ENCODE measurements at places on chromosomes 5 and 9. TPM values are rescaled to one million over a fixed set of nuclear protein-coding genes. Genes with fewer than 3 reads are reported as not detected.

Gene SPAG8
- polyA plus RNA-seq = 12.5 TPM

Gene SOHLH1
- not detected for polyA plus RNA-seq

Gene PCDHGB3
- polyA plus RNA-seq = 3.0 TPM

Gene IFNA2
- not detected for polyA plus RNA-seq

Gene CORO2A
- polyA plus RNA-seq = 10.0 TPM

Gene PDZD2
- 14.7 TPM for polyA plus RNA-seq

Gene NUTM2F
- polyA plus RNA-seq = not detected

DNA sequence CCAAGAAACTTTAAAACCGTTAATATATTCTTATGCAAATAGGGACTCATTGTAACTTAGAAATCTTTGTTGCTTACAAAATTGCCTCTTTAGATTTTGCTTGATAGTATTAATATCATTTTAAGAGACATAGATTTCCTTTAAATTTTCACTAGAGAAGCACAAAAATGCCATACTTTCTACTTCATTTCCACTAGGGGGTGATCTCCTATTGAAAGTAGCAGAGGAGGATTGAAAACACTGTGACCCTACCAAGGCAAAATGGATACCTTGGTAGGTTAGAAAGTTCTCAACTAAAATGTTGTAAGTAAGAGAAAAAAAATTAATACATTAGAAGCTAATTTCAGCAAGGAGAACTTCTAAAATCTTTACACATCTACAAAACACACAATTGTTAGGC is 204.9 kb downstream of the CHSY3 start:
- no peak for DNase-seq

GRCh38 chr9:108816037-108816436 is 39.7 kb downstream of the ACTL7B start:
- no peak for DNase-seq

- DNase-seq = no peak
Measured at GRCh38 chr5:66724349-66725139, 128.4 kb downstream of the MAST4 start.

DNA sequence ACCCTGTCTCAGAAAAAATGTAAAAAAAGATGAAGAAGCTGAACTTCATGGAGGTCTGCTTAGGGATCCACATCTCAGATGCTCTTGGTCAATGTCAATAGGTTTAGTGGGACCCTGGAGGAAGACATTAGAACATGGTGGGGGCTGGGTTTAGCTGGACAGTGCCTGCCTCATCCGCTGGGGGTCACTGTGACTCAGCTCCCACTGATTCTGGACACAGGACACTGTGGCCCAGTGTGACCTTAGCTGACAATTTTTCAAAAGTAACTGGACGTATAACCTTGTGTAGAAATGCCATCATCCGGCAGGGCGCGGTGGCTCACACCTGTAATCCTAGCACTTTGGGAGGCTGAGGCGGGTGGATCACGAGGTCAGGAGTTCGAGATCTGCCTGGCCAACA is 7.3 kb upstream of the HNRNPAB start:
- no peak for DNase-seq

DNA sequence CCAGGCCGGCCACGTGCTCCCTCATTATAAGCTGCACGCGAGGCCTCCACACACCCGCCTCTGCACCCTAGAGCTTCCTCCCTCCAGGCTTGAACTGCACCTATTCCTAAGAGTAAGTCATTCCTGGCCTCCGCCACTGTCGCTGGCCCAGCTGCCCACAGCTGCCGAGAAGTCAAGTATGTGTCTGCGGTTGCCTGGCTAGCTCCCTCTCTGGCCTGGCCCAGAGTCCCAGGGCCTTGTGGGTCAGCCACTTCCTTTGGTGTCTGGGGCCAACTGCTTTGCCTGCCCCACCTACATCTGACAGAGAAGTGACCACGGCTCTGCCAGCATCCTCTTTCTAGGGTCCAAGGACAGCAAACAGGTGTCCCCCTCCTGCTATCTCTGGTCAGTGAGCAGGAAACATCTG is 18.3 kb downstream of the ABO start:
- no peak for DNase-seq

DNA sequence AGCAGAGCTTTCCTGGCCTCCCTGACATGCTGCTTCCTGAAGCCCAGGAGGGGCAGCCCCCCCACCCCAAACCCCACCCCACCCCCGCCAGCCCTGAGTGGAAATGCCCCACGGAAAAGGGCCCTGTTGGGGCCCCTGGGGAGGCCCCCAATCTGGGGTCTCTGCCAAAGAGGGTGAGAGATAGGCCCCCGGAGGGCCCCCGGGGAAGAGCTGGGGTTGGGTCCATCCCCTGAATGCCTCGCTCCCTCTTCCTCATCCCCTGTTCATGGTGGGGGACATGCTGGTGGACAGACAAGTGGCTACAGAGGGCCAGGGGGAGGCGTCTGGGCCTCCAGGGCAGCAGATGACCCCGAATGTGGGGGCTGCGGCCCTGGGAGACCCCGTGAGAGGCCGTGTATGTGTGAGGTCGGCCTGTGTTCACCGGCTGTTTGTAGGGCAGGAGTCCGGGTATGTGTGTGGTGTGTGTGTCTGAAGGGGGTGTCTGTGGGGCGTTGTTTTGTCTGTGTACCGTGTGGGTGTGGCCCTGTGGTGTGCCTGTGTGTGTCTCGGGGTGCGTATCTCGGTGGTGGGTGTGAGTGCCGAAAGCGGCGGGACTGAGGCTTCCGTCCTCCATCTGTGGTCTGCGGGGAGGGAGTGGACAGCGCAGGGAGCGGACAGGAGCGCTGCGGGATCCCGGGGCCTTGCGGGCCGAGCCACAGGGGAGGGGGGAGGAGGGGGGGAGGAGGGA is 11.3 kb downstream of the C9orf50 start:
- no peak for DNase-seq

GRCh38 chr9:129310666-129311350 is 132.7 kb upstream of the IER5L start:
- no peak for DNase-seq

DNA sequence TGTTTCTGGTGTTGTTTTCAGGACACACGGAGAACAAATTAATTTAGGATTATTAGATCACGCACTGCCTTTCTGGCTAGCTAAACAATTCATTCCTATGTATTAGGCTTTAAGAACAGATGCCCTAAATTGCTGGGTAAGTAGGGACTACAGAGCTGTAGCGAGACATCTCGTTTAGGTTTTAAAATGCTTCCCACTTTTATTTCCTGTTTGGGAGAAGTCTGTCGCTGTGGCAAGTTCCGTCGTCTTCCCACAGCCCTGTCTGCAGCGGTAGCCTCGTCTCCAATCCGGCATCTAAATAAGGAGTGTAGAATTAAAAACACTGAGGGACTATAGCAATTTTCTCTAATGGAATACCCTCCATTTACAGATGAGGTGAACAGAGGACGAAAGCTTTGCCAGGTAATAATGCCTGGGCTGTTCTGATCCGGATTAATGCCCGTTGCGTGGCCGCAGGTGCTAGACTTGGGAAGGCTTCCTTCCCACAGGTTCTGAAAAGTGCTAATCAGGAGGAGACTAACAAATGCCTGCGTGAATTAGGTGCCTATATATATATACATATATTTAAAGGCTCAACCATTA is 1.3 kb upstream of the TRIM36 start:
- no peak for DNase-seq

- DNase-seq = no peak
Measured at GRCh38 chr9:90801973-90802322, 329 bp downstream of the SYK start.

DNA sequence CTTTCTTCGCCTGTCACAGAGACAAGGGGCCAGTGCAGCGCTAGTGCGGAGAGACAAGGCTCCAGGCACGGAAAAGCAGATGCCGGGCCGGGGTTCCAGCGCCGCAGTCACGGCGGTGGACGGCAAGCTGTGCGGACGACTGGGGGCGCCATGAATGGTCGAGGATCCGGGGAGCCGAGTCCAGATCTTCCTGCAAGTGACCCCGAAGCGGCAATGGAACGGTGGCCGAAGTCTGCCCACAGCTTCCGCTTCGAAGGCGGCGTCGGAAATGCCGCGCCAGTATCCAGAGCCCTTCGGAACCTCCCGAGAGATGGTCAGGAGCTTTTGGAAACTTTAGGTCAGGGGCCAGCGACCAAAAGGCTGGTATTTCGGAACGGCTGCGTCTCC is 601 bp upstream of the FAF2 start:
- no peak for DNase-seq

- DNase-seq = no peak
Measured at GRCh38 chr5:127834094-127834531, 130.9 kb downstream of the CCDC192 start.

- no peak for DNase-seq
Measured at GRCh38 chr9:4743131-4743875, 2.3 kb upstream of the AK3 start.

GRCh38 chr5:34666392-34667080 is 10.4 kb downstream of the RAI14 start:
- no peak for DNase-seq

DNA sequence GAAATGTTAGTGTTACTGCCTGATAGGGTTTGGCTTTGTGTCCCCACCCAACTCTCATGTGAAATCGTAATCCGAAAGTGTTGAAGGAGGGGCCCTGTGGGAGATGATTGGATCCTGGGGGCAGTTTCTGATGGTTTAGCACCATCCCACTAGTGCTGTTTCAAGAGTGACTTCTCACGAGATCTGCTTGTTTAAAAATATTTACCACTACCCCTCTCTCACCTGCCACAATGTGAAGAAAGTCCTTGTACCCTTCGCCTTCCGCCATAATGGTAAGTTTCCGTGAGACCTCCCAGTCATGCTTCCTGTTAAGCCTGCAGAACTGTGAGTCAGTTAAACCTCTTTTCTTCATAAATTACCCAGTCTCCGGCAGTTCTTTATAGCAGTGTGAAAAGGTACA is 2.6 kb upstream of the RFX3 start:
- DNase-seq = no peak

DNA sequence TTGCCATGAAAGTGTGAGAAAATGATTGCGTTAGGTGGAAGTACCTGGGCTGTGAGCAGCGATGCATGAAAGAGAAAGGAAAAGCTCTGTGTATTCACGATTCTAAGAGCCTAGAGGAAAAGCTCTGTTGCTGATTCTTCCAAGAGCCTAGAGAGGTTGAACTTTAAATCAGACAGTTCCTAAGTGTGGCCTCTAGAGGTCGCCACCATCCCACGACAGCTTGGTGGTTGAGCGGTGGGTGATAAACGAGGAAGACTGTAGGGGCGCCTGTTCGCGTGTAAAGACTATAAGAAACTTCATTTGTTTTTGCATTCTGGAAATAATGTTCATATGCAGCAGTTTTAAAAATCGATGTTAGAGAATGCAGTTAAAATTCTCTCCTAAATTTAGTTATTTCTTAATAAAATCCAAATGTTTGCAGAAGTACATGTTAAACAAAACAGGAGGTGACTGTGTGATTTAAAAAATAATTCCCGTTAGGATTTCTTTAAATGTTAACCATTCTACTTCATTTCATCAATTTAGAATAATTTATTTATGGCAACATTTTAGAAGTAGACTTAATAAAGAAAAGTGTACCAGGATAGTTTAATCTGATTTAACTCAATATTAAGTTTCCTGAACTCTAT is 107.7 kb downstream of the TENT4A start:
- DNase-seq = no peak

GRCh38 chr5:77418601-77419581 is 73.2 kb downstream of the WDR41 start:
- no peak for DNase-seq
